Muscle of back (tissue), 13 donors: ENCODE measurements at places on chromosomes 6 and 20. TPM values are rescaled to one million over a fixed set of nuclear protein-coding genes. Genes with fewer than 3 reads are reported as not detected.

The EYA2 gene
- 2.1 TPM for polyA plus RNA-seq

DNA sequence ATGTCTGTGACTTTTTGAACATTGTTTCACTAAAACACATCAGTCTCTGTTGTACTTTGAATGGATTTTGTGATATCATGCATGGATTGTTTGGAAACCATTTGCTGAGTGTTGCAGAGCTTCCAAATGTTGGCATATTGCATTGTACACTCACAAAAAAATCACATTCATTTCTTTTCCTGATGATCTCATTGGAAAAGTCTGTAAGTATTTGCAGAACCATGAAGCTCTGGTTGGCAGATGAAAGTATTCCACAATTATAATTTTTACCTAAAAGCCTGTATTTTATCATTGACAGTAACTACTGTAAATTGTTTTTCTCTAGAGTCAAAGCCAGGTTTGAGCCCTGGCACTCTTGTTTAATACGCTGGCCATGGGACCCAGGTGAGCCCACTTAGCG, 42.1 kb downstream of the VAPB start:
- DNase-seq = no peak

DNA sequence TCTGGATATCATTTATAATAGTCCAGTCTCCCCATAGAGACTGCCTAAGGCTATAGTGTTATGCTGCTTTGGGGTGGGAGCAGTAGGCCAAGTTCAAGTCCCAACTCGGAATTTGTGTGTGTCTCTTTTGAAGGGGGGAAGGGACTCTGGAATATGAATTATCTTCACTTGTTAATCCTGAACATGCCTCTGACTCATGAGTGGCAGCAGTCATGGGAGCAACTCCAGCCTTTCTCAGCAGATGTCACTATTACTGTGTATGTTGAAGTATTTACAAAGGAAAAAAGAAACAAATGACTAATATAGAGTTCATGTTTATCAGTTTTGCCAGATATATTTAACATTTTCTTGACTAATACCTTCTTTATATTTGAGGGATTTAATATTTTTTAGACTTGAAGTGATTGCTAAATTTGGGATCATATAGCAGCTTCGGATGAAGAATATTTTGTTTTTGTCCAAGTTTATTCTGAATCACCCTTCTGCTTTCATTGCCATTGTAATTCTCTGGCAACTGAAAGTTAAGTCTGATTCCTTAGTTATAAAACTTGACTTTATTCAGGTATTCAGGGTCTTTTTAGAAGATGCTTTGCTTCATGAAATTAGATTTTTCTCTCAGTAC, 23.4 kb downstream of the FAM217A start:
- DNase-seq = peak; percentile 55

GRCh38 chr20:62806383-62807050, 1.9 kb downstream of the OGFR start:
- DNase-seq = no peak

The PDE10A gene
- 12.8 TPM for polyA plus RNA-seq

DNA sequence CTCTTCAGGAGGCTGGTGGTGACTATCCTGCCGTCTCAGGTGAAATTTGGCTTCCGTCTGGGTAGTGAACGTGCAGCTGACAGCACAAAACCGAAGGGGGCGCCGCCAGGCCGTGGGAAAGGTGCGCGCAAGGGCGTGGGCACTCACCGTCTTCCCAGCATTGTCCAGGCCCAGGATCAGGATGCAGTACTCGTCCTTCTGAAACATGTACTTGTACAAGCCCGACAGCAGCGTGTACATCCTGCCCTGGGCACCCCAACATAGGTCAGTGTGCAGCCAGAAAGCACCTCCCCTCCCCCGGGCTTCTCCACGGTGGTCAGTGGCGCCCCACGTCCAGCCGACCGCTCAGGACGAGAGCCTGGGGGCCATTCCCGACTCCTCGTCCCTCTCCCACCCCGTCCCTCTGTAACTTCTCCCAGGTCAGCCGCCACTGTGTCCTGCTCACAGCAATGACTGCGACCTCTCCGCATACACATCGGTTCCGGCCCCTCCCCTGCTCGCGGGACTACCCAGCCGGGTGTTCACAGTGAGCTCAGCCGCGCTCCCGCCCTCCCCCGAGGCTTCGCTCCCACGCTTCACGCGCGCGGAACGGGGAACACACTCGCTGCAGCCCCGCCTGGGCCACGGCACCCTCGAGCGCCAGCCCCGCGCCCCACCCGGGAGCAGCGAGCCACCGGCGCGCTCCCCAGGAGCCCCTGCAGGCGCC, 771 bp downstream of the ARFRP1 start:
- DNase-seq = peak; percentile 67

- no peak for DNase-seq
Measured at GRCh38 chr6:34520645-34521462, 35.3 kb downstream of the SPDEF start.

The CRISP3 gene
- not detected for polyA plus RNA-seq

The MTCH1 gene
- 93.3 TPM for polyA plus RNA-seq

- DNase-seq = no peak
Measured at GRCh38 chr6:118808793-118809638, 84.9 kb upstream of the ASF1A start.

GRCh38 chr6:3480009-3480408, 23.2 kb upstream of the SLC22A23 start:
- DNase-seq = no peak
